Cerebellum (tissue), 4 donors: ENCODE measurements at places on chromosomes 6 and 20.

- no peak for DNase-seq
These were observed 8.7 kb downstream of the CST3 start for GRCh38 chr20:23629017-23629541.

- DNase-seq = peak; percentile 37
These were observed 72.0 kb downstream of the DACT2 start for GRCh38 chr6:168247443-168248147.

DNA sequence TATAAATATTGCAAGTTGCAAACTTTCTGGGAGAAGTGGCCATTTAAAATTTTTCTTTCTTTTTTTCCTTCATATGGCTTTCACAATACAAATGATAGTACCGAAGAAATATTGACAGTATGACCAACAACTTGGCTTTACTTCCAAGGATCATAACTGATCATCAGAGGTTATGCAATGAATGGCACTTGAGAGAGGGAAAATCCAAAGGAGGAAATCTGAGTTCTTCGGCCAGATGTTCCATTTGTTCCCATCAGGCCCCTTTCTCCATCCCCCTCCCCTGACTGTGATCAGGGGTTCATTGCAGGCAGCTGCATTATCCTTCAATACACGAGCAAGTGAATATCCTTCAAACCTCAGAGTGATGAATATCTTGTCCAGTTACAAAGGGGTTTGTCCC is 130.0 kb upstream of the UST start:
- DNase-seq = no peak

GRCh38 chr6:90315354-90315950 is 18.8 kb upstream of the BACH2 start:
- DNase-seq = no peak

DNA sequence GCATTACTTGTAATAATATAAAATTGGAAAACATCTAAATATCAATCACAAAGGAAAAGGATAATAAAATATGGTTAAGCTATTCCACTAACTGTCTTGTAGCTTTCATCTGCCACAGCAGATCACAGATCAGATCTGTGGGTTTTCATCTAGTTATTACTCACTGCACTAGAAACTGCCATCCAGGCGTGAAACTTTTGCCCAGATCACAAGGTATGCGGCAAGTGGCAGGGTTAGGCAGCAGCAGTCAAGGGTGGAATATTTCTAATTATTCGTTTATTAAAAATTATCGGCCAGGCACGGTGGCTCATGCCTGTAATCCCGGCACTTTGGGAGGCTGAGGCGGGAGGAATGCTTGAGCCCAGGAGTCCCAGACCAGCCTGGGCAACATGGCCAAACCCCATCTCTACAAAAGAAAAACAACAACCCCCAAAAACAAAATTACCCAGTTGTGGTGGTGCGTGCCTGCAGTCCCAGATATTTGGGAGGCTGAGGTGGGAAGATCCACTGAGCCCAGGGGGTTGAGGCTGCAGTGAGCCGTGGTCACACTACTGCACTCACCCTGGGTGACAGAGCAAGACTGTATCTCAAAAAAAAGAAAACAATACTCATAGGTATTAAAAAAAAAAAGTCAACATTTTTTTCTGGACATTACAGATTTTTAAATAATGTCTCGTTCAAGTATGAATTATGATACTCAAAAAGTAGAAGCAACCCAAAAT is 32.1 kb downstream of the BEND3 start:
- DNase-seq = no peak

- DNase-seq = no peak
These were observed 32.6 kb downstream of the CLIC5 start for GRCh38 chr6:45983062-45983461.

DNA sequence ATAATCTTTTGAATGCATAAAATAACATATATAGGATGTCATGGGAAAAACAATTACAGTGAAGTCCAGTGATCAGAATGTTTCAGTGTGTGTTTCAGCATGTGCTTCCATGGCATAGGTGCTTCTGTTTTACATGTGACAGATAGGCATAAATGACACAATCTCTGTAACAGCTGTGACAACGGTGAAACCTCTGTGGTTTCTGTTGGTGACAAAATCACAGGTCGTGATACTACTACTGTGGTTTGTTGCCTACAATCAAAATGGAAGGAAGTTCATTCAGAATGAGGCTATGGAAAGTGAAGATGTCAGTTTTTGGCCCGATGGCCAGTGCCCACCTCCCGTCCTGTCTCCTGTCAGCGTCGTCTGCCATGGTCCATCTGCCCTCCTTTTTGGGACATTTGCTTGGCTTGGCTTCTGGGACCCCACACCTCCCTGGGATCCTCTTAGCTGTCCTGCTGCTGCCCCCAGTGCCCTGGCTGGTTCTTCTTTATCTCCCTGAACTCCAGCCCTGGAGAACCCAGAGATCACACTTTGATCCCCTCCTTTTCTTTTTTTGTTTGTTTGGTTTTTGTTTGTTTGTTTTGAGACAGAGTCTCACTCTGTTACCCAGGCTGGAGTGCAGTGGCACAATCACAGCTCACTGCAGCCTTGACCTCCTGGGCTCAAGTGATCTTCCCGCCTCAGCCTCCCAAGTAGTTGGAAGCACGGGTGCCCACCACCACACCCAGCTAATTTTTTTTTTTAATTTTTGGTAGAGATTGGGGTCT is 79.3 kb upstream of the NAA20 start:
- DNase-seq = no peak

- no peak for DNase-seq
These were observed 2.7 kb upstream of the MYT1 start for GRCh38 chr20:64161356-64162238.

- DNase-seq = peak; percentile 70
These were observed 47.5 kb downstream of the OSTM1 start for GRCh38 chr6:108027056-108027455.

- no peak for DNase-seq
These were observed 392.7 kb upstream of the ID4 start for GRCh38 chr6:19444481-19444880.

- no peak for DNase-seq
These were observed 160.3 kb downstream of the BMP7 start for GRCh38 chr20:57106030-57106682.

DNA sequence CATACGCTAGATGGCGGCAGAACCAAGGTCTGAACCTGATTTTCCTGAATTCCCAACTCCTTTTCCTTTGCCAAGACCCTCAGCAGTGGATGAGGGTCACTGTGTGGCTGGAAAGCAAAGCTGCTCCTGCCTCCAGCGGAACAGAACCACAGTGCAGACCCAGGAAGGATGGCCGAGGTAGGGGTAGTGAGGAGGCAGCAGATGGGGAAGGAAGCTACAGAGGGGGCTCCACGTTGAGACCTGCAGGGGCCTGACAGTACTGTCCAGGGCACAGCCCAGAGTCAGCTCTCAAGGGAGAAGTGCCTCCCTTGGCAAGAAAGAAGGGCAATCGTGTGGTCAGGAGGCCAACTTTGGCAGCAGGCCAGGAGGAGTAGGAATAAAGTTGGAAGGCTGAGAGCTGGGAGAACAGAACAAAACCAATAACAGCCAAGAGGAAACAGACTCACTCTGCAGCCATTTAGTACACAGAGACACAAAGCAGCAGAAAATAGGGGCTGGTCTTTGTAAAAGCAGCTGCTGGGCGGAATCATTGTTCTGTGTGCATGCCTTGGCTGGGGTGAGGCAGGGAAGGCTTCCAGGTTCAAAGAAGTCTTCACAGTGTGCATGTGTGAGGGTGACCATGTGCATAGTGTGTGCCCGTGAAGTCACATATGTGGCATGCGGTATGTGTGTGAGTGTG is 3.1 kb downstream of the GABRR2 start:
- peak; percentile 42 for DNase-seq

DNA sequence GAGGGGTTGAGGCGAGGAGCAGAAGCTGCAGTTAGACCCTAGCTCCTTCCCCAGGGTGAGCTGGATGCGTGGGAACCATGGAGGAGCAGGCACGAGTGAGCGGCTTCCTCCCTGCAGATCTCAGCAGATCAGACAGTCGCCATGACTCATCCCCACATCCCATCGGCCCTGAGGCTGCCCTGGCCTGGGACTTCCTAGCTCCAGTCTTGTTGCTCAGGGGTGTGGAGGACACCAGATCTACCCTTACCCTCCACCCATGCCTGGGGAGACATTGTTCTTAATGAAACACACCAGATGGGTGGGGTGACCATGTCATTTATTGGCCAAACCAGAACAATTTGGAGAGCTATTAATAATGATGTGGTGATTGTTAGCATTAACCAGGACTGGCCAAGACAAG is 36.3 kb upstream of the TGM2 start:
- DNase-seq = no peak
